ENCODE measurements at places on chromosomes 6 and 20. TPM values are rescaled to one million over a fixed set of nuclear protein-coding genes. Genes with fewer than 3 reads are reported as not detected.
A peak's percentile ranks its signal among the peaks of the same experiment; 100 is the strongest.

DNA sequence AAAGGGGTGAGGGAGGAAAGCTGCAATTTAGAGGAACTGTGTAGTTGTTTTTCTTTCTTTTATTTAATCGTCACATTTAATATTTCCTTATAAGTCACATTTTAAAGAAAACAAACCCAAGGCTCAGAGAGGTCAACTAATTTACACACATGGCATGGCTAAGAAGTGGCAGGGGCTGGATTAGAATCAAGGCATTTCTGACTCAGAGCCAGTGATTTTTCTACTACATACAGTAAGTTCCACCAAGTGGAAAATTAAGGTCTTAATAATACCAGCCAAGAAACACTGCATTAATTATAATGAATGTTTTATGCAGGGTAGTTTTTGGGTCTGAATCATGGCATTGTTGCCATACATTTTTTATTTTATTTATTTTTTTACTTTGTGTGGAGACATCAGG lies 607.7 kb upstream of the CITED2 start:
- no peak for DNase-seq

DNA sequence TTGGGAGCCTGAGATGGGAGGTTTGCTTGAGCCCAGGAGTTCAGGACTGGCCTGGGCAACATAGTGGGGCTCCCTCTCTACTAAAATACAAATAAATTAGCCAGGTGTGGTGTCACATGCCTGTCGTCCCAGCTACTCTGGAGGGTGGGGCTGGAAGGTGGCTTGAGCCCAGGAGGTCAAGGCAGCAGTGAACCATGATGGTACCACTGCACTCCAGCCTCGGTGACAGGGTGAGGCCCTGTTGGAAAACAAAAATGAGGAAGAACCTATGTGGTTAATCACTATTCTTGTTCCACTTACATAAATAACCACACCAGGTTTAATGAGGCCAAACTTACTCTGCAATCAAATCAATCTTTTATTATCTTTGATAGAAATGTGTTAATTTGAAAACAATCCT lies 5.4 kb downstream of the PPDPF start:
- DNase-seq, result peak; percentile 13

DNA sequence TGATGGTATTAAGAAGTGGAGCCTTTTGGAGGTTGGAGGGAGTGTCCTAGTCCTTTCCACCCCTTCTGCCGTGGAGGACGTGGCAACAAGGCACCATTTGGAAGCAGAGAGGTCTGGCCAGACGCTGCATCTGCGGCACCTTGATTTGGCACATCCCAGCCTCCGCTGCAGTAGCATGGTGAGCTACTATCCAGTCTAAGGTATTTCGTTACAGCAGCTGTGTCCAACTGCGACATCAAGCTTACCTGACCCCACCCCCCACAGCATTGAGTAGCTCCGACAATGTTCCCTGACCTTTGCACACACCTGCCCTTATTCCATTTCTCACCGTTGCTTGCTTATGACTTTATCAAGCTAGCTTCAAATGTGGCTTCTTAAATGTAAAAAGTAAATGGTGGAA lies 29.8 kb upstream of the SYNJ2 start:
- no peak for DNase-seq

- no peak for DNase-seq
Measured at GRCh38 chr6:17102258-17102870, 514 bp downstream of the STMND1 start.

GRCh38 chr6:148274809-148275208 lies 67.8 kb upstream of the SASH1 start:
- no peak for DNase-seq

Gene PI16
- total RNA-seq, result 15.1 TPM

Gene ABHD16B
- not detected for total RNA-seq

DNA sequence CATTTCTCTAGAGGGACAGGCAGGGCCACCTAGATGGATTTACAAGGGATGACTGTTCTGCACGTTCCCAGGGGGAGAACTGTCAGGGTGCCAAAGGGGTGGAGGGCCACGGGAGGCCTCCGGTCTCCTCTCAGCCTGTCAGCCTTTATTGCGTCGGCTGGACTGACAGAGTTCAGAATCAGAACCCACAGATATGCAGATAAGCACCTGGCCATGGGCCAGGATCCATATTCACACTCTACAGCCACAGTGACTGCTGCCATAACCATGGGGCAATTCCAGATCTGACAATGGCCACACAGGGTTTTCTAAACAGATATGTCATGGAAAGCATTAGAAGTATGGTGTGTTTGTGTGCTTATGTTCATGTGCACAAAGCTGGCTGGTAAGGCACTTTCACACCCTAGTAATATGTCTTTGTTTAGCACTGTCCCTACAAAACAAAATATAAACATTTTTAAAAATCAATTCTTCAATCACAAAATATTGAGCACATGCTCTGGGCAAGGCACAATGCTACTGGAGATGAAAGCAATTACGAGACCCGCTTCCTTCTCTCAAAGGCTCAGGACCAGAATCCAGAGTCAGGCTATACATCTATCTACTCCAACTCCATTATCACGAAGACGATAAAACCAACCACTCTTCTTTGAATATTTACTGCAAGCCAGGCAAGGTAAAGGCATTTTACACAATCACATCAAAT lies 29.1 kb downstream of the TRAM2 start:
- DNase-seq, result no peak

DNA sequence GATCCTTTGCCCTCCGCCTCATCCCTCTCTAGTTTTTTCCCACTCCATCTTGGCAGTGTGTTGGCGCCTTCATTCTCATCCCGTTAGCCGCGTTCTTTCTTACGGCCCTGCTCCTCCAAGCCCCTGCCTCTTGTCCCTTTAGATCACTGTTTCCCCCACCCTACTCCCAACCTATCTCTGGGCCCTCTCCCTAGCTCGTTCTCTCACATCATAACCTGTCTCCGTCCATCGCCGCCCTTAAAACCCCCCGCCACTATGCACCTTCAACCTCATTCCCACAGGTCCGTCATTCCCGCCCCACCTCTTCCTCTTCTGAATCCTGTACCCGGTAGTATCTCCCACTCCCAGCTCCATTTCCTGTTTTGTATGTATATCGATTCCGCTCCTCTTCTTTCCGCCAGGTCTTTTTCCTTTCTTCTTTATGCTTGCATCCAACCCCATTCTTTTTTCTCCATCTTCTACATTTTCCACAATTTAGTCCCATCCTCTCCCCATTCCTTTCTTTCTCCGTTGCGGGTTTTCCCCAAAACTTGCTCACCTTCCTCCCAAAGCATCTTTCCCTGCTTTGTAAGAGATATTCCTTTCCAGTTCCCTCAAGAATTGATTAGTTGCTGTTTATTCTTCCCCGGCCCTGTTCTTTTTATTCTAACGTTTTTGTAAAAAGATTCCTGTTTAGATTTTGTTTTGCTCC lies 671 bp downstream of the EFHC1 start:
- no peak for DNase-seq

Gene TBC1D7
- total RNA-seq, result 32.2 TPM

DNA sequence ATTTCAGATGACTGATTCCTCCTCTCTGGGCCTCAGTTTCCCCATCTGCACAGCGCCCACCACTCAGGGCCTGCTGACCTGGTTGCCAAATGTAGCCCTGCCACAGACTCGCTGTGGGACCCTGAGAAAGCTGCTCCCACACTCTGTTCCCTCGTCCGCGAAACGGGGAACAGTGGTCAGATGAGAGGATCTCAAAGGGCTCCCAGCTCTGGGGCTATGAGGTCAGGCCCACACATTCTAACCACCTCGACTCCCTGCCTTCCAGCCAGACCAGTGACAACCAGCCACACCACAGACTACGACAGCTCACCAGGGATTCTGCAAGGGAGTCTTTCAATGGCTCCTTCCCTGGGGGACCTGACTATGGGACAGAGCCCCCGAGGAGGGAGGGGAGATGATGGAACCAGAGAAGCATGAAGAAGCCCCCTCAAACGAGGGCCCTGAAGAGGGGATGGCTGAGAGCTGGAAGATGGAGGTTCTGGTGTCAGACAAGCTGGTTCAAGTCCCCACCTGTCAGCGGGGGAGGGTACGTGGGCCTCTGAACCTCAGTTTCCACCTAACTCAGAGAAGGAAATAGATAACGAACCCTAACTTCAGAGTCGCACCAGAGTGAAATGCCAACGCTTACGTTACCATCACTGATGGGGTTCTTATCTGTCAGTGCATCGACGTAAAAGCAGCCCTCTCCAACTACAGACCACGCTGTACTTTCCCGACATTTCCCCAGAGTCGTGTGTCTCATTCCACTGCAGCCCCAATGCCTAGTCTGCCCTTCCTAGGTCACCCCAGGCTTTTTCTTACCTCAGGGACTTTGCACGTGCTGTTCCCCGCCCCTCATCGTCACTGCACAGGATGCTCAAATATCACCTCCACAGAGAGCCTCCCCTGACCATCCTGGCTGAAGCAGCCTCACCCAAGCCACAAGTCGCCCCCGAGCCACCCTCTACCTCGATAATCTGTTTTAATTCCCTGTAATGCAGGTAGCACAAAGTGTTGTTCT lies 60.5 kb downstream of the PREX1 start:
- no peak for DNase-seq

GRCh38 chr6:20409427-20409971 lies 7.8 kb downstream of the E2F3 start:
- no peak for DNase-seq

DNA sequence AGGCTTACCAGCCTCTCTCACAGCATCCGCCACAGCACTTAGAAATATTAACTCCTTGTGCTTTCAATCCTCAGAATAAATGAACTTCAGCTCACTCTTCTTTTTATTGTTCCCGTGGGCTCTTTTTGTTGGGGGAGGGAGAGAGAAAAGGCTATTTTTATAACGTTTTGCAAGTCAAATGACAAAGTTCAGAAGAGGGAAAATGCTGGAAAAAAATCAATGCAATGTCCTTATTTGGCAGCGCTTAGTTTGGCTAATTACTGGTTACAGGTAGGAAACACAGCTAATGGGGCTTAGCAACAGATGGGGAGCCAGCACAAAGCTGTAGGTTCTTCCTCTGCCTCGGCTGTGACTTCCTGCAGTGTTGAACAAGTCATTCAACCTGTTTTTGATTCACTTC lies 1067.0 kb upstream of the MAP3K7 start:
- no peak for DNase-seq

Gene NR2E1
- total RNA-seq, result not detected

DNA sequence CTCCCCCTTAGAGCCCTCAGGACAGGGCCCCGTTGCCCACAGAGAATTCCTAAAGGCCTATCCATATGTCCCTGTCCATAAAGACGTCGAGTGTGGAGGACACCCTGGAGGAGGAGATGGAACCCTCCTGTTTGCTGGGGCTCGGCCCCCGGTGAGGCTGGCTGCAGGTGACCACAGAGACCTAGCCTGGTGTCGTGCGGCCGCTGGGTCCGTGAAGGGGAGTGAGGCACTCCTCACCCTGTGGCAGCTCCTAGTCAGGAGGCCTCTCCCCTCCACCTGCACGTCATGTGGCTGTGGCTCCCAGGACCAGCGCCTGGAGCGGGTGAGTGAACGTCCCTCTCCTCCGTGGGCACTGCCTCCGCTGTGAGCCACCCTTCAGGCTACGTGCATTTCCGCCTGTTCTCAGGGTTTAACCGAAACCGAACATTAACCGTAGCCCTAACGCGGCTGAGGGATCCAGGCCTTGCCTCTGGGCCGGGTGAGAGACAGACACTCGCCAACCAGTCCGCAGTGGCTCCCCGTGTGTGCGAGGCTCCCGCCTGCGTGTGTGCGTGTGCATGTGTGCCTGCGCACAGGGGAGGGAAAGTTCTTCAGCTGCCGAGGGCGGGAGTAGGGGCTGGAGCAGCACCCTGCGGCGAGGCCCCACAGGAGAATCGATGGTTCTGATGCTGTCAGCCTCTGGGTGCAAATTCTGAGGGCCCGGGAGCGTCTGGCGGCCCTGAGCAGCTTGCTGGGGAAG lies 5.9 kb upstream of the TCEA2 start:
- DNase-seq, result no peak

Gene SOX18
- 38.4 TPM for total RNA-seq

GRCh38 chr6:22467645-22468044 lies 101.7 kb upstream of the HDGFL1 start:
- DNase-seq, result no peak

Gene KCNB1
- 0.81 TPM for total RNA-seq

GRCh38 chr6:93675856-93676417 lies 256.6 kb upstream of the EPHA7 start:
- no peak for DNase-seq

- no peak for DNase-seq
Measured at GRCh38 chr6:42569102-42570028, 5.5 kb downstream of the UBR2 start.

GRCh38 chr6:23498013-23498412 lies 628.0 kb upstream of the NRSN1 start:
- no peak for DNase-seq

Gene CRISP2
- total RNA-seq, result not detected

DNA sequence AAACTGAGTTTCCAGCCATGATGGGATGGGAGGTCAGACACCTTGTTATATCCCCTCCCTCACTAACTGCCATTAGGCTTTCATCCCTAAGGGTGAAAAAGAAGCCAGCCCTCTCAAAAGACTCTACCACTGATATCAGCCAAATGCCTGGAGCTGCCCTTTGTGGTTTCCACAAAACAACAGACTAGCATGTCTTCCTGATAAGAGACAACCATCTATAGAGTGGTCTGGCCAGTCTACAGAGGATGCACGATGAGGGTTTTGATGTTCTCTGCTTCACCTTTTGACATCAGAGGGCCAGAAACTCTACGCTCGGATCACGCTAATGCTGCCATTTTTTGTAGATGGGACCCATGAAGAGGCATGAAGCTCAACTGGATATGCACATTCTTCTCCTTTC lies 61.7 kb upstream of the ARHGAP18 start:
- no peak for DNase-seq

DNA sequence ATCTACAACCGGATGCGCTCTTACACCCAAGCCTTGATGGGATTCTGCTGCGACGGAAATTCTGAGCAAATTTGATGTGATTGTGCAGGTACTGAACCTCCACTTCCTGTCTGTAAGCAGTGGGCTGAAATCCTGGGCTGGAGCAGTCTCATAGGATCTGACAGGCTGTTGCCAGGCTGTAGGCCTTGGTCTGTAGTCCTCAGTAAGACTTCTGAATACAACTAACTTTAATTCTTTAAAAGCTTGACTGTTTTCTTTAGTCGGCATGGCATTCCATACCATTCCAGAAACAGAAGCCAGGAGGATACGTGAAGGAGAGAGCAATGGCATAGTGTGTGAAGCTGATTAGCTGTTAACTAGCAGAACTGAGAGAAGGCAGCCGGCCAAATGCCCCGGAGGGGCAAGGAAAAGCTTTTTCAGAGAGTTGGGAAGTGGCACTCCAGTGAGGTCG lies 68.3 kb downstream of the ADTRP start:
- DNase-seq, result no peak

DNA sequence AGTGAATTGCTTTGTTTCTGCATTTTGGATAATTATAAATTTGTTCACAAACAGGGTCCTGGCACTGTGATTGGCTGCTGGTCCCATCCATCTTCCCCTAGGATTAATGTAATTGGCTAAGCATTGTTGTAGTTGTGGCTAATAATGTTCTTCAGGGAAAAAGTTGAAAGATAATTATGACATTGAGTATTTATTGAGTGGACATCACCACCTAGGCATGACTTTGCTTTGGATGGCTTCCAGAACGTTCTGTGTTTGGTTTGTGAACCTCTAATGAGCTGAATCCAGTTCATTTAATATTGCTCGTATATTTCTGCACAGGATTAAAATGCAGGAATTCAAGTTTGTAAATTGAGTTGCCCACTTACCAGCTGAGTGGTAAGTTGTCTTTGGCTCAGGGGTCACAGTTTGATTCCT lies 55.1 kb downstream of the ARID1B start:
- DNase-seq, result no peak

- no peak for DNase-seq
Measured at GRCh38 chr6:156771047-156771446, 6.1 kb upstream of the ARID1B start.

- DNase-seq, result no peak
Measured at GRCh38 chr6:150201285-150201684, 58.4 kb downstream of the PPP1R14C start.

Measured in Right ventricle myocardium inferior (tissue), 1 donor.